ENCODE measurements at places on chromosomes 11 and 22.

DNA sequence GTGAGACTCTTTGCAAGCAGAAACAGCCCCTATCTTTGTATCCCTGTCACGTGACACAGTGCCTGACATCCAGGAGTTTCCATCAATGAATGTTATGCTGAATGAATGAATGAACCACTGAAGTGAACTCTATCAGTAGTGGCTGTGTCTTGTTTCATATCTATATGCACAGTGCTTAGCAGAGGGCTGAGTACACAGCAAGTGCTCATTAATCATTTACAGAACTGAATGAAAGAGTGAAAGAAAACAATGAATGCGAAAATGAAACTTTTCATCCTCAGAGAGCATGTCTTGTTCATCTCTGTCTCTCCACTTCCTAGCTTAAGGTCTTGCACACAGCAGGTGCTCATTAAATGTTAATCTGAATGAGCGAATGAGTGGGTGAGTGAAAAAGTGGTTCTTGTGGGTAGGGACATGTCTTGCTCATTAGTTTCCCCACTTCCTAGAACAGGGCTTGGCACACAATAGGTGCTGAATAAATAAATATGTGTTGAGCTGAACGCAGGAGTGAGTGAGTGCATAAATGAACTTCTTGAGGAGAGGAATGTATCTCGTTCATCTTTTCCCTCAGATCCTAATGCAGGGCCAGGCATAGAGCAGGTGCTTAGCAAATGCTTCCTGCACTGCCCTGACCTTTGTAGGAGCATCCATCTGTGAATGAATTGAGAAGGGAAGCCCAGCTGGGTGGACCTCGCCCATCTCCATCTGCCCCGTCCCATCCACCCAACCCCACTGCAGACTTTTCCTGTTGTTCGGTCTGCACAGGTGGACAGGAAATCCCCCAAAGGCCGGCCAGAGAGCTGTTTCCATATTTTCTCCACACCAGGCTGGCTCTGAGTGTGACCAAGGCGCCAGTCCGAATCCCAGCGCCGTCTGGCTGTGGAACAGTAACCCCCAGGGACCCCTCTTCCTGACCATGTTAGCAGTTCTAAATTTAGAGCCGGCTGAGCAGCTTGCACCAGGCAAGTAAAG, 113.4 kb upstream of the CRYBB3 start:
- DNase-seq = no peak

- DNase-seq = no peak
Observed at GRCh38 chr11:70183483-70184176, 19.5 kb upstream of the FADD start.

- DNase-seq = no peak
Observed at GRCh38 chr11:75571625-75572024, 9.6 kb downstream of the SERPINH1 start.

DNA sequence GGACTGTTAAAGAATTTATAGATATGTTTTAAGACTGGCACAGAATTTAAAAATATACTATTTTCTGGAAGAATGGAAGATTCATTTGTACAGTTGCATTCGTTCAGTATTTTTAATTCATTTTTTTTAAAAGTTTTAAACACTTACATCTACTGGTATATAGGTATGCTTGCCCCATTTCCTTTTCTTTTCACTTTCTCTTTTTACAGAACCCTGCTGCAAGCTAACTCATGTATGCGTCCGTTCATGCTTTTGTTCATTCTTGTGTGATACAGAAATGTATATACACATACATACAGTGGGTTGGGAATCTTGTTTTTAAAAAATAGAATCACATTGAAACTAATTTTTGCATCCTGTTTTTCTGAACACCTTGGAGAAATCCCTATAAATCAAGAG, 31.0 kb downstream of the PACS1 start:
- no peak for DNase-seq

GRCh38 chr11:66073669-66074068, 3.6 kb downstream of the PACS1 start:
- DNase-seq = no peak

DNA sequence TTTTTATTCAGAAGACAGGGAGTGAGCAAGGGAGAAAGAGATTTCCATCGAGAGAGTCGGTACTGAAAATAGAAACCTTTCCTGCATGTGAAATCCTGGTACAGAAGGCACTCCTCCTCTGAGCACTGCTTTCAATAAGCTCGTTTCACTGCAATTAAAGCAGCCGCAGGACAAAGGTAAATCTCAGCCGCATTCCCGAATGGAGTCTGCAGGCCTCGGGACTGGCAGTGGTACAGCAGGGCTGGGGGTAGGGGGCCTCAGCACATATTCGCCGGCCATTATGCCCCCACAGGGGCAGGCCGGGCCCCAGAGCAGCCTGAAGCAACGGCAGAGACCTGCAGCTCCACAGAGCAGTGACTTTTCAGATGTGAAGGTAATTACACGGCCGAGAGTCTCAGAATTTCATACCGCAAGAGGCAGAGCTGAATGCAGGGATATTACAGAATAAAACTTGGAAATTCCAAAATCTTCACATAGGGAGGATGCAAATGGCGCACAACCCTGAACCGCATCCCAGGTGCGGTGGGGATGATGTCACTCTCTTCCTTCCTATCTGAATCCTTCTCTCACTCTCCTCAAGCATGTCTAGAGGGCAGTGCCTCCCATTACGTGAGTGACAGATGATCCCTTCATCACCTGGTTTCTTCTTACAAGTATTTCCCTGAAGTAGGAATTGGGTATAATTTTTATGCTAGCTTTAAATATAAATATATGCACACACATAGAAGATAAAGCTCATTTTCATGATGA, 622.1 kb downstream of the OPCML start:
- DNase-seq = no peak

DNA sequence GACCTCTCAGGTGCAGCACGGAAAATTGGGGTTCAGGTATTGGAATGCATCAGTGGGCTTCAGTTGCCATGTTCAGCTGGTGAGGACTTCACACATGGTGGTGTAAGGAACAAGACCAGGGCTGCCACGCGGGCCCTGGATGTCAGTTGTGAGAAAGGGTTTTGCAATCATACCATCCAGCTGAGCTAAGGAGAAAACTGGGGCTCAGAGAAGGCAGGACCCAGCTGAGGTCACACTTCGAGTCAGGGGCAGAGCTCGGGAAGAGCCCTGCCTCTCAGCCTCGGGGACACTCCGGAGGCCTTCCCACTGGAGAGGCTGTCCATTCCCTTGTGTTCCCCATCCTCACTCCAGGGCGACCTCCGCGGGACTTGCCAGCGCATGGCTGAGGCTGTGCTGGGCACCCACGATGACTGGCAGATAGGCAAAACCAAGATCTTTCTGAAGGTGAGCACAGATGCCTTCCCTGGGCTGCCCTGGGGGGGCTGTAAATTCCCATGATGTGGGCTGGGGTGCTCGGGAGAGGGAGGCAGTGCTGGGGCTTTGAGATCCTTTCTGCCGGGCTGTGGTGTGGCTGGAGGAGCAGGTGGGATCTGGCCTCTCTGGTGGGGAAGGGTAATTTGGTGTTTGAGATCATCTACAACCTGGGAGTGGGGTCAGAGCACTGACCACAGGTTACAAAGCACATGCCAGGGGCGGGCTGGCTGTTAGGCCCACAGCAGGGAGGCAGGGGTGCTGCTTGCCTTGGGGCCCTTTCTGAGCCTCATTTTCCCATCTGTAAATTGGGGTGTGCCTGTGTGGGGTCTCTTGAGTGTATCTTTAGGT, 47.2 kb downstream of the MYO7A start:
- no peak for DNase-seq
